Lung (tissue), 17 donors: ENCODE measurements at places on chromosomes 3 and 15. TPM values are rescaled to one million over a fixed set of nuclear protein-coding genes. Genes with fewer than 3 reads are reported as not detected.

DNA sequence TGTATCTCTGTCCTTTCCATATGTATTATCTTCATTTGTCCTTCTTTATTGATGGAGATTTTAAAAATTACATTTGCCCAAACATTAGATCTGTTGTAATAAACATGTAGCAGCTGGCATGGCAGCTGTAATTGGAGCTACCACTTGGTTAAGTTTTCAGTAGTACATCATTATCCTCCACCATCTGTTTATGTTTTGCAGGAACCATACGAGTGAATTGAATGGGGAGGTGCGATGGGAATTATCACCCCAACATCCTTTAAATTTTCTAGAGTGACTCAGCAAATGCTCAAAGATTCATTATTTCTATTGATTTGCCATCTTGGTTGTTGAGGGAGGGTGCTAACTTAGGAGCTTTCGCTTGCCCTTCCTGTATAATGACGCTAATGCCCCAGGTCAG, 32.6 kb upstream of the NOX5 start:
- DNase-seq = no peak
- no peak overlapping the region for H3K4me3 ChIP-seq
- no peaks in the 10 kb centered on the region for H3K36me3 ChIP-seq
- H3K27ac ChIP-seq = no peak overlapping the region
- no peaks in the 10 kb centered on the region for H3K4me1 ChIP-seq
- no peaks in the 10 kb centered on the region for H3K27me3 ChIP-seq

DNA sequence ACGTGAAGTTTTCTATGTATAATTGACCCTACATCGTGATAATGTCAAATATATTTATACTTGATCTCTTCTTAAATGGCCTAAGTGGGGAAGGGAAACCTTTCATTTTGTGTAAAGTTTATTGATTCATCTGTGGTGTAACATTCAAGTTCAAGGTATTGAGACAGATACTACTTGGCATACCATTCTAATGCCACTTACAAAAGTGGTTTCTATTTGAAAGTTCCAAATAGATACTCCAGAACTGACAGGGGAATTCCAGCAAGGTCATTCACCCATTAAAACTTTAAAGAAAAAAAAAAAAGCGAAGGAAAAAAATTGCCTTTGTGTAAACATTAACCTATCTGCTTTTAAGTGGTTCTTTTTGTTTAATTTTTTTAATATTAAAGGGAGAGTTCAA, 45.3 kb upstream of the MAP3K13 start:
- H3K4me1 ChIP-seq = no peaks in the 10 kb centered on the region
- no peak for DNase-seq
- no peaks in the 10 kb centered on the region for H3K36me3 ChIP-seq
- no peaks in the 10 kb centered on the region for H3K27me3 ChIP-seq

- H3K27me3 ChIP-seq = no peaks in the 10 kb centered on the region
- no peaks in the 10 kb centered on the region for H3K36me3 ChIP-seq
- H3K4me1 ChIP-seq = no peaks in the 10 kb centered on the region
Measured at GRCh38 chr15:74464216-74464615, 3.3 kb upstream of the UBL7 start.

DNA sequence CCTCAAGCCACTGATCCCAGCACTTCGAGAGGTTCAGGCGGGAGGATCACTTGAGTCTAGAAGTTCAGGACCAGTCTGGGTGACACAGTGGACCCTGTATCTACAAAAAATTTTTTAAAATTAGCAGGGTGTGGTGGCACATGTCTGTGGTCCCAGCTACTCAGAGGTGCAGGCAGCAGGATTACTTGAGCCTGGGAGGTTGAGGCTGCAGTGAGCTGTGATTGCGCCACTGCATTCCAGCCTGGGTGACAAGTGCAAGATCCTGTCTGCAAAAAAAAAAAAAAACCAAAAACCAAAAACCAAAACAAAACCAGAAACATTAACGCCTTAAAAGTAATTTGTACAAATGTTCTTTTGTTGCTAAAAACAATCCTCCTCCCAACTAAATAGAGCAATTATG, 27.9 kb upstream of the SLC12A8 start:
- H3K27ac ChIP-seq = no peak overlapping the region
- no peaks in the 10 kb centered on the region for H3K27me3 ChIP-seq
- DNase-seq = no peak

GRCh38 chr3:188826574-188826973, 345.2 kb upstream of the TPRG1 start:
- no peaks in the 10 kb centered on the region for H3K36me3 ChIP-seq
- no peak overlapping the region for H3K4me3 ChIP-seq
- no peak overlapping the region for H3K27ac ChIP-seq

CP gene
- total RNA-seq = 89.8 TPM

ZBBX gene
- total RNA-seq = 51.3 TPM

CCR9 gene
- total RNA-seq = not detected

- peak; percentile 22 for DNase-seq
- no peak overlapping the region for H3K27ac ChIP-seq
- no peak overlapping the region for H3K4me3 ChIP-seq
Measured at GRCh38 chr3:182789371-182789770, 3.9 kb upstream of the ATP11B start.

DNA sequence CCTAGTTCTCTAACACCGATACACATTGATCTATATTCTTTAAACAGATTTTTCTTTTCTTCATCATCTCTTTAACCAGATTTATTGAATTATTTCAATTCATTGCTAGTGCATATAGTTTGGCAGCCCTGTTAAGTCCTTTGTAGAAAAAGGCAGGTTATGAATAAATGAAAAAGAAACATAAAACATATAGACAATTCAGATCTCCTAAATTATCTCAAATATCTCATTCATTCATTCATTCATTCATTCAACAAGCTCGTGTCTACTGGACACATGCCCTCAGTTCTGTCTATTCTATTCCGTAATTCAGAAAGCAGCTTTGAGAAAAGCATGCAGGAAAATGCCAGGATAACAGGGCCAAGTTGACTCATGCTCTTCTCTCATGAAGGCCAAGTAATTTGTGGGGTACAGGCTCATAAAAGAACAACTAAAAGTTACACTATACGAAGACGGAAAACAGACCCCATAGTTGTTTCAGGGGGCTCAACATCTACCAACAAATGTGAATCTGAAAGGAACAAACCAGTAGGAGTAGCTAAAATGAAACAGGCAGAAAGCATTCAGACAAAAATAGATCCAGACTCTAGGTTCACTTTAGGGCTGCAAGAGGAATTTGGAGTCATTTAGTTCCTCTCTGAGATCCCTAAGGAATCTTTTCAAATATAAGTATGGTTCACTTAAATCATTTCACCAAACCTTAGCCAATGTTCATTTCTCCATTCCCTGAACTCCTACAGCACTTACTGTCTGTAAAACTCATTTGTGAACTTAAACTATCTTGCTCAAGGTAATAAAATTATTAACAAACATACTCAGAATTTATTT, 7.5 kb downstream of the ZNF148 start:
- peaks cover 2% of the 10 kb centered on the region for H3K36me3 ChIP-seq
- no peaks in the 10 kb centered on the region for H3K27me3 ChIP-seq
- no peak overlapping the region for H3K4me3 ChIP-seq
- no peak for DNase-seq
- H3K27ac ChIP-seq = no peak overlapping the region

DNA sequence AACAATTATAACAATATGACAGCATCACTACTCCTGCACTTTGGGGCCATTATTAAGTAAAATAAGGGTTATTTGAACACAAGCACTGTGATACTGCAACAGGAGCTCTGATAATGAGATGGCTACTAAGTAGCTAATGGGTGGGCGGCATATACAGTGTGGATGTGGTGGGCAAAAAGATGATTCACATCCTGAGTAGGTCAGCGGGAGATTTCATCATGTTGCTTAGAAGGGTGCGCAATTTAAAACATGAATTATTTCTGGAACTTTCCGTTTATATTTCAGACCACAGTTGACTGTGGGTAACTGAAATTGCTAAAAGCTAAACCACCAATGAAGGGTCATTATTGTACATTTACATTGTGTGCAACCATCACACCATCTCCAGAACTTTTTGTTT, 42.3 kb downstream of the FBXO22 start:
- no peaks in the 10 kb centered on the region for H3K27me3 ChIP-seq
- no peaks in the 10 kb centered on the region for H3K4me1 ChIP-seq
- H3K27ac ChIP-seq = no peak overlapping the region
- H3K36me3 ChIP-seq = no peaks in the 10 kb centered on the region
- H3K4me3 ChIP-seq = no peak overlapping the region

- H3K27ac ChIP-seq = no peak overlapping the region
- H3K27me3 ChIP-seq = peaks cover 4% of the 10 kb centered on the region
- no peak for DNase-seq
Measured at GRCh38 chr3:139110072-139110830, 65.6 kb upstream of the PRR23C start.

DNA sequence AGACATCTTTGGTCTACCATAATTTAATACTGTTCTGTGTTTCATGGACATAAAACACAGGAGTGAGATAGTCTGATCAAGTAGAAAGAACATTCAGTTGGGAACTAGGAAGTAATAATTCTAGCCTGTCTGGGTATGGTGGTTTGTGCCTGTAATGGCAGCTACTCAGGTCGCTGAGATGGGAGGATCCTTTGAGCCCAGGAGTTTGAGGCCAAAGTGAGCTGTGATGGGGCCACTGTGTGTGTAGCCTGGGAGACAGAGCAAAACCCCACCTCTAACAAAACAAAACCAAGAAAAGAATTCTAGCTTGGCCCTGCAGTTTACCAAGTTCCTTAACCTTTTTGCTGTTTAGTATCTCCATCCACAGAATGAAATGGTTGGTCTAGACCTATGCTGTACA, 36.8 kb downstream of the KAT2B start:
- no peak for DNase-seq
- no peak overlapping the region for H3K4me3 ChIP-seq
- no peak overlapping the region for H3K27ac ChIP-seq
- no peaks in the 10 kb centered on the region for H3K36me3 ChIP-seq
- peaks cover 9% of the 10 kb centered on the region for H3K4me1 ChIP-seq

GRCh38 chr3:178967177-178967532, 104.5 kb downstream of the ZMAT3 start:
- no peak overlapping the region for H3K4me3 ChIP-seq
- DNase-seq = no peak
- H3K4me1 ChIP-seq = peaks cover 20% of the 10 kb centered on the region
- H3K27ac ChIP-seq = no peak overlapping the region
- H3K27me3 ChIP-seq = no peaks in the 10 kb centered on the region

- no peaks in the 10 kb centered on the region for H3K36me3 ChIP-seq
- H3K27me3 ChIP-seq = no peaks in the 10 kb centered on the region
- H3K4me1 ChIP-seq = peaks cover 24% of the 10 kb centered on the region
- H3K4me3 ChIP-seq = no peak overlapping the region
- no peak overlapping the region for H3K27ac ChIP-seq
Measured at GRCh38 chr3:25040748-25041147, 387.3 kb upstream of the RARB start.

- no peak overlapping the region for H3K27ac ChIP-seq
- no peak overlapping the region for H3K4me3 ChIP-seq
- H3K4me1 ChIP-seq = peaks cover 41% of the 10 kb centered on the region
- H3K27me3 ChIP-seq = no peaks in the 10 kb centered on the region
- H3K36me3 ChIP-seq = no peaks in the 10 kb centered on the region
Measured at GRCh38 chr3:9168241-9168741, 81.2 kb downstream of the SRGAP3 start.

GRCh38 chr3:134711284-134711683, 60.5 kb upstream of the KY start:
- no peak overlapping the region for H3K27ac ChIP-seq
- H3K4me3 ChIP-seq = no peak overlapping the region
- no peak for DNase-seq
- no peaks in the 10 kb centered on the region for H3K4me1 ChIP-seq
- no peaks in the 10 kb centered on the region for H3K27me3 ChIP-seq

DNA sequence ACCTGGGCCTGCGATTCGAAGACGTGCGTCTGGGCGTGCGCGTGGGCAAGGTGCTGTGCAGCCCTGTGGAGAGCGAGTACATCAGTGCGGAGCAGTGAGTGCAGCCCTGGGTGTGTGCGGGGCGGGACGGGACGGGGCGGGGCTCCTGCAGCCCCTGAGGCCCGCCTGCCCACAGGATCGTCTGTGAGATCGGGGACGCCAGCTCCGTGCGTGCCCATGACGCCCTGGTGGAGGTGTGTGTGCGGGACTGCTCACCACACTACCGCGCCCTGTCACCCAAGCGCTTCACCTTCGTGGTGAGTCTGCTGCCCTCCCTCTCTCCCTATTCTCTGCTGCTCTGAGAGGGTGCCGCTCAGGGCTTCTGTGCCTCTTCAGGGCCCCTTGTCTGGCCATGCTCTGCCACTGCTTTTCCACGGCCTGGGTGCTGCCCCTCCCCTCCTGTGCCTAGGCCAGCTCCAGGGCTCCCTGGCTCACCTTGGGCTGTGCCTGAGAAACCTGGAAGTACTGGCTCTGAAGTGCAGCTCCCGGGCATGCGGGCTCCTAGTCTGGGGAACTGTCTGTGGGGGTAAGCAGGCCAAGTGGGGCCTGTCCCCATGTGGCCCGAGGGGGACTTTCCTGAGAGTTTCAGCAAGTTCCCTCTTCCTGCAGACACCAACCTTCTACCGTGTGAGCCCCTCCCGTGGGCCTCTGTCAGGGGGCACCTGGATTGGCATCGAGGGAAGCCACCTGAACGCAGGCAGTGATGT, 31.8 kb downstream of the PLXNA1 start:
- DNase-seq = no peak
- no peak overlapping the region for H3K4me3 ChIP-seq
- no peaks in the 10 kb centered on the region for H3K4me1 ChIP-seq
- no peaks in the 10 kb centered on the region for H3K27me3 ChIP-seq

- H3K4me1 ChIP-seq = peaks cover 3% of the 10 kb centered on the region
- H3K4me3 ChIP-seq = no peak overlapping the region
- no peaks in the 10 kb centered on the region for H3K27me3 ChIP-seq
- no peak overlapping the region for H3K27ac ChIP-seq
- no peaks in the 10 kb centered on the region for H3K36me3 ChIP-seq
Measured at GRCh38 chr3:42228796-42229195, 37.2 kb downstream of the CCK start.

- H3K36me3 ChIP-seq = no peaks in the 10 kb centered on the region
- no peaks in the 10 kb centered on the region for H3K4me1 ChIP-seq
- no peak for DNase-seq
- H3K4me3 ChIP-seq = no peak overlapping the region
- no peak overlapping the region for H3K27ac ChIP-seq
Measured at GRCh38 chr3:144275005-144275404, 303.4 kb downstream of the DIPK2A start.

CPB1 gene
- 9.3 TPM for total RNA-seq

GRCh38 chr3:138933068-138933668, 13.8 kb downstream of the FOXL2 start:
- no peak overlapping the region for H3K4me3 ChIP-seq
- no peak for DNase-seq
- no peaks in the 10 kb centered on the region for H3K27me3 ChIP-seq
- H3K4me1 ChIP-seq = peaks cover 17% of the 10 kb centered on the region
- no peak overlapping the region for H3K27ac ChIP-seq

GRCh38 chr3:68878322-68878721, 54.0 kb downstream of the TAFA4 start:
- no peaks in the 10 kb centered on the region for H3K4me1 ChIP-seq
- no peak for DNase-seq
- peaks cover 4% of the 10 kb centered on the region for H3K27me3 ChIP-seq
- H3K4me3 ChIP-seq = no peak overlapping the region
- no peak overlapping the region for H3K27ac ChIP-seq
- H3K36me3 ChIP-seq = no peaks in the 10 kb centered on the region
